HFFc6 (cell line): ENCODE measurements at places on chromosomes 16 and 17. TPM values are rescaled to one million over a fixed set of nuclear protein-coding genes. Genes with fewer than 3 reads are reported as not detected.

The ENPP7 gene
- not detected in 3 replicates for total RNA-seq

DNA sequence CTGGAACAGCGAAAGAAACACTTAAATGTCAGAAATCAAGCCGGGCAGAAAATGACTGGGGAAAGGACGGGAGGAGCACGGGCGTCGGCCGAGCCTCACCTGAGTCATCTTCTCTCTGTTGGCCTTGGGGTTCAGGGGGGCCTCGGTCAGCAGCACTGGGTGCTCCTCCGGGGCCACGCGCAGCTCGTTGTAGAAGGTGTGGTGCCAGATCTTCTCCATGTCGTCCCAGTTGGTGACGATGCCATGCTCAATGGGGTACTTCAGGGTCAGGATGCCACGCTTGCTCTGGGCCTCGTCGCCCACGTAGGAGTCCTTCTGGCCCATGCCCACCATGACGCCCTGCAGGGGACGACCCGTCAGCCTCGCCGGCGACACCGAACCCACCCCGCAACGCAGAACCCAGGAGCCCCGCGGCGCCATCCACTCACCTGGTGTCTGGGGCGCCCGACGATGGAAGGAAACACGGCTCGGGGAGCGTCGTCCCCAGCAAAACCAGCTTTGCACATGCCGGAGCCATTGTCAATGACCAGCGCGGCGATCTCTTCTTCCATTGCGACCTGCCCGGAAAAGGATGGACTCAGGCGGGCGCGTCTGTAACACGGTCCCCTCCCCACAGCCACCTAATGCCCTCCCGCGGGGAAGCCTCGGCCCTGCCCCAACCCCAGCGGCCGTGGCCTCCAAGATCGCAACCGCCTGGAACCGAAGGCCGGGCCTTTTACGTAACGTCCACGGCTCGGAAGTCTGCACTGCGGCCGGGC lies 616 bp downstream of the ACTG1 start:
- peaks cover 45% of the 10 kb centered on the region for H3K36me3 ChIP-seq
- H3K27me3 ChIP-seq, result peaks cover 34% of the 10 kb centered on the region
- H3K4me3 ChIP-seq, result peak overlapping the region; percentile 99
- DNase-seq, result peak; percentile 43
- H3K4me1 ChIP-seq, result peaks cover 23% of the 10 kb centered on the region

- H3K27ac ChIP-seq, result no peak overlapping the region
- no peak for DNase-seq
- H3K4me1 ChIP-seq, result peaks cover 4% of the 10 kb centered on the region; the same call in 1 of the 2 replicates
Observed at GRCh38 chr16:83409347-83409746, 398.4 kb upstream of the HSBP1 start.

The C1QL1 gene
- 0.19 to 0.27 TPM in 2 of 3 replicates, not detected in the other for total RNA-seq

The IL17C gene
- not detected in 3 replicates for total RNA-seq

The SRL gene
- total RNA-seq, result not detected in 3 replicates

The USP31 gene
- total RNA-seq, result 4.8 to 6.1 TPM (median 5.9 TPM) in 3 replicates

- H3K4me3 ChIP-seq, result peak overlapping the region; percentile 84
- peaks cover 35% of the 10 kb centered on the region for H3K4me1 ChIP-seq
- H3K27ac ChIP-seq, result peak overlapping the region; percentile 87
- H3K36me3 ChIP-seq, result peaks cover 6% of the 10 kb centered on the region
- no peak for DNase-seq
- H3K27me3 ChIP-seq, result peaks cover 2% of the 10 kb centered on the region; the same call in 1 of the 2 replicates
Observed at GRCh38 chr16:90020260-90020837, 1.1 kb upstream of the DBNDD1 start.

The SPNS1 gene
- 37.5 to 44.4 TPM (median 41.8 TPM) in 3 replicates for total RNA-seq

DNA sequence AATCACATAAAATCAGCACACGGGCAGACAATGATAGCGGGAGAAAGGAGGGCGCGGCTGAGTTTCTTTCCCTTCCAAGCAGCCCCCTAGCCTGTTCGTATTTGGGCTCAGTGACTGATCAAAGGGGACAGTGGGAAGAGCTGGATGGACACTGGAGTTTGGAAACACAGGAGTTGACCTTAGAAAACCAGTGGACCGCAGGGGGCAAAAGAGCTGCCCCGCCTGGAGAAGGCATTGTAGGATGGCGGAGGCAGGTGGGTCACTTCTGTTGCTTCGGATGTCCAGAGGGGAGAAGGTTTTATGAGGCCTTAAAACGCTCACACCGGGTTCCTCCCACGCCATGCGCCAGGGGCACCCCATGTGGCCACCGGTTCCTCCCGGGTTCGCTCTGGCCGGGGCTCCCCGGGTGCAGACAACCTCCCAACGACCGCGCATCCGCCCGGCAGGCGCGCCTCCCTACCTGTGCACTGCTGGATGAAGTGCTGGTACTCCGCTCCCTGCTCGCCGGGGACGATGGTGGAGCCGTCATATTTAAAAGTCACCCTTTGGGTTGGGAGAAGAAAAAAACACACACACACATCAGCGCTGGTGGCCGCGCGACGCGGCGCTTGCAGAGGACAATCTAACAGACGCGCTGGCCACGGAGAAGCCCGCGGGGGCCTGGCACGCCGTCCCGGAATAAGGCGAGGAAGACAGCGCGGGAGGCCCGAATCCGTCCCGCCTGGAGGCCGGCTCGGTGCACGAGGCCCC lies 662 bp downstream of the COTL1 start:
- peak overlapping the region; percentile 99 for H3K4me3 ChIP-seq
- no peak for DNase-seq
- H3K36me3 ChIP-seq, result peaks cover 31% of the 10 kb centered on the region
- peaks cover 64% of the 10 kb centered on the region for H3K4me1 ChIP-seq
- no peaks in the 10 kb centered on the region; the same call in 1 of the 2 replicates for H3K27me3 ChIP-seq

DNA sequence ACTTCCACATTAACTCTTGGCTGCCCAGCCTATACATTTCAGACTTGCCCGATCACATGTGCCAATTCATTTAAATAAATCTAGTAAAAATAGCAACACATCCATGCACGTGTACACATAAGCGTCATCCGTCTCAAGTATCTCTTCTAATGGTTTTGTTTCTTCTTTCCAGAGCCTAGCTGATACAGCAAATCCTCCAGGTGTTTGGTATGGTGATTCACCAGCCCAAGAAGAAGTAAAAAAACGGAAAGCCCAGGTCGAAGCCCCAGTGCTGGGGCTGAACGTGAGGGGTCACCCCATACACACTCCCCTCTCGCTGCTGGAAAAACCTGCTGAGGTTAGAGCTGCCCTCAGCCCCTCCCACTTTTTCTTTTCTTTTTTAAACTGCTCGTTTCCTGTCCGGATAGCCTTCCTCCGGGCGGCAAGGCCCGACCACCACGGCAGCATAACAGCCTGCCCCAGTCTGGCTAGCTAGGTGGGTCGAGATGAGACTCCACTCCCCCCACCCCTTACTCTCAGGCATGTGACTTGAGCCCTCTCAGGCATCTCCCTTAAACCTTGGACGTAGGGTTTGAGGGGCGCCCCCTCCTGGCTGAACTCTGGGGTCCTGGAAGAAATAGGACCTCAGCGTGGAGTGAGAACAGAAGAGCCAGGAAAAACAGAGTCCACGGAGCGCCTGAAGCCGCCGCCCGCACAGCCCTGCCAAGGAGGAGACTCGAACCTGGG lies 13.9 kb upstream of the OR1F1 start:
- no peak for DNase-seq
- peaks cover 25% of the 10 kb centered on the region for H3K4me1 ChIP-seq
- no peaks in the 10 kb centered on the region for H3K36me3 ChIP-seq
- H3K4me3 ChIP-seq, result peak overlapping the region; percentile 66; the same call in 1 of the 2 replicates

DNA sequence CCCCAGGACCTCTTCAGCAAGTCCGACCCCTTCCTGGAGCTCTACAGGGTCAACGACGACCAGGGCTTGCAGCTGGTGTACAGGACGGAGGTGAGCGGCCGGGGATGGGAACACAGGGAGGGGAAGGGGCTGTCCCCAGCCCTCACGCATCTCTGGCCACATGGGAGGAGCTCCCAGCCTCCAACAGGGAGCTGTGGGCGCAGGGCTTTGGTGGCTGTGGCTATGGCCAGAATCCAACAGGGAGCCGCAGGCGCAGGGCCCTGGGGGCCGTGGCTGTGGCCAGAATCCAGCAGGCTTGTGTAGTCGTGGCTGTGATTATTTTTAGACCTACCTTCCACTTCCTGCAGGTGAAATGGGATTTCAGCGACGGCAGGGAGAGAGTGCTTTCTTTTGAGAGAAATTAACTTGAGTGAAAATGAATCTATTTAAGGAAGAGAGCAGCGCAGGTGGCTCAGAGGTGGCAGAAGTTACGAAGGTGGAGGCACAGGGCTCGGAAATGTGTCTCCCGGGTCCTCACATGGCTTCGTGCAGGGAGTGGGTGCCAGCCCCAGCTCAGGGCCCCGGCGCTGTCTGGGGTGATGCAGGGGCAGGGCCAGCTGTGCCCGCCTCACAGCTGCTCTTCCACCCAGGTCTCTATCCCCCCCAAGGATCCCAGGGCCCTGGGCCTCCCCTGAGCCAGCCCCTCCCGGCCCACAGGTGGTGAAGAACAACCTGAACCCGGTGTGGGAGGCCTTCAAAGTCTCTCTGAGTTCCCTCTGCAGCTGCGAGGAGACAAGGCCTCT lies 9.4 kb downstream of the CPNE7 start:
- no peaks in the 10 kb centered on the region for H3K4me1 ChIP-seq
- H3K27me3 ChIP-seq, result peaks cover 3% of the 10 kb centered on the region; the same call in 1 of the 2 replicates
- H3K4me3 ChIP-seq, result no peak overlapping the region
- H3K27ac ChIP-seq, result no peak overlapping the region
- no peaks in the 10 kb centered on the region for H3K36me3 ChIP-seq
- no peak for DNase-seq

The TM4SF5 gene
- total RNA-seq, result not detected in 2 replicates

DNA sequence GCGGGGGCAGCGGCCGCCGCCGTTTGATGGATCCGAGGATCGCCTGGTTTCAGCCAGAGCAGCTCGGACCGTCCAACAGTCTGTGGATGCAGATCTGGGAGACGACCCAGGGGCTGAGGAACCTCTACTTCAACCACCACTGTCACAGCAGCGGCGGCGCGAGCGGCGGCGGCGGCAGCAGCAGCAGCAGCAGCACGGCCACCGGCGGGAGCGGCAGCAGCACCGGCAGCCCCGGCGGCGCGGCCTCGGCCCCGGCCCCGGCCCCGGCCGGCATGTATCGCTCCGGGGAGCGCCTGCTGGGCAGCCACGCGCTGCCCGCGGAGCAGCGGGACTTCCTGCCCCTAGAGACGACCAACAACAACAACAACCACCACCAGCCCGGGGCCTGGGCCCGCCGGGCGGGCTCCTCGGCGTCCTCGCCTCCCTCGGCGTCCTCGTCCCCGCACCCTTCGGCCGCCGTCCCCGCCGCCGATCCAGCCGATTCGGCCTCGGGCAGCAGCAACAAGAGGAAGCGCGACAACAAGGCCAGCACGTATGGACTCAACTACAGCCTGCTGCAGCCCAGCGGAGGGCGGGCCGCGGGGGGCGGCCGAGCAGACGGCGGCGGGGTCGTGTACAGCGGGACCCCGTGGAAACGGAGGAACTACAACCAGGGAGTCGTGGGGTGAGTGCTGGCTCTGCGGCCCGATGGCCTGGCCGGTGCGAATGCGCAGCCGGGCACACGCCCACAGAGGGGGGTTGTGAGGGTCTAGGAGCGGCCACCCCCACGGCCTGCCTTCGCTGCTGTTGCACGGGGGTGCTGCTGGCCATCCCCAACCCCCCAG lies 702 bp downstream of the TENT4B start:
- DNase-seq, result no peak
- peak overlapping the region; percentile 91 for H3K4me3 ChIP-seq
- peak overlapping the region; percentile 58 for H3K27ac ChIP-seq
- H3K36me3 ChIP-seq, result peaks cover 20% of the 10 kb centered on the region; the same call in 1 of the 2 replicates
- H3K4me1 ChIP-seq, result peaks cover 44% of the 10 kb centered on the region
- no peaks in the 10 kb centered on the region; the same call in 1 of the 2 replicates for H3K27me3 ChIP-seq

The PIEZO1 gene
- total RNA-seq, result 261 to 293 TPM (median 289 TPM) in 3 replicates

- 0 out of 2 replicates have a peak, but pooled peaks cover 3% of the 10 kb centered on the region for H3K36me3 ChIP-seq
- peaks cover 1% of the 10 kb centered on the region for H3K27me3 ChIP-seq
Observed at GRCh38 chr17:17017343-17018014, 24.8 kb upstream of the MPRIP start.

- no peaks in the 10 kb centered on the region for H3K4me1 ChIP-seq
- H3K4me3 ChIP-seq, result no peak overlapping the region
- H3K36me3 ChIP-seq, result no peaks in the 10 kb centered on the region
- DNase-seq, result no peak
- H3K27me3 ChIP-seq, result peaks cover 13% of the 10 kb centered on the region; the same call in 1 of the 2 replicates
- no peak overlapping the region for H3K27ac ChIP-seq
Observed at GRCh38 chr17:33028778-33029177, 37.1 kb downstream of the SPACA3 start.

The NOG gene
- 19.1 to 20.0 TPM (median 19.9 TPM) in 3 replicates for total RNA-seq

GRCh38 chr16:28923652-28924398 lies 1.2 kb downstream of the RABEP2 start:
- H3K27ac ChIP-seq, result no peak overlapping the region
- peaks cover 6% of the 10 kb centered on the region; the same call in 1 of the 2 replicates for H3K36me3 ChIP-seq
- H3K27me3 ChIP-seq, result peaks cover 3% of the 10 kb centered on the region; the same call in 1 of the 2 replicates
- peaks cover 11% of the 10 kb centered on the region; the same call in 1 of the 2 replicates for H3K4me1 ChIP-seq

The SMIM5 gene
- 0.09 TPM in 1 of 3 replicates, not detected in the others for total RNA-seq

DNA sequence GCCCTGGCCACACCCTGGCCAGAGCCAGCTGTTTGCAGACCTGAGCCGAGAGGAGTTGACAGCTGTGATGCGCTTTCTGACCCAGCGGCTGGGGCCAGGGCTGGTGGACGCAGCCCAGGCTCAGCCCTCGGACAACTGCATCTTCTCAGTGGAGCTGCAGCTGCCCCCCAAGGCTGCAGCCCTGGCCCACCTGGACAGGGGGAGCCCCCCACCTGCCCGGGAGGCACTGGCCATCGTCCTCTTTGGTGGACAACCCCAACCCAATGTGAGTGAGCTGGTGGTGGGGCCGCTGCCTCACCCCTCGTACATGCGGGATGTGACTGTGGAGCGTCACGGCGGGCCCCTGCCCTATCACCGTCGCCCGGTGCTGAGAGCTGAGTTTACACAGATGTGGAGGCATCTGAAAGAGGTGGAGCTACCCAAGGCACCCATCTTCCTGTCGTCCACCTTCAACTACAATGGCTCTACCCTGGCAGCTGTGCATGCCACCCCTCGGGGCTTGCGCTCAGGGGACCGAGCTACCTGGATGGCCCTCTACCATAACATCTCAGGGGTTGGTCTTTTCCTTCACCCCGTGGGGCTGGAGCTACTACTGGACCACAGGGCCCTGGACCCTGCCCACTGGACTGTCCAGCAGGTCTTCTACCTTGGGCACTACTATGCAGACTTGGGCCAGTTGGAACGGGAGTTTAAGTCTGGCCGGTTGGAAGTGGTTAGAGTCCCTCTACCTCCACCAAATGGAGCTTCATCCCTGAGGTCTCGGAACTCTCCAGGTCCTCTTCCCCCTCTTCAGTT lies 578 bp downstream of the AOC2 start:
- no peak overlapping the region for H3K27ac ChIP-seq
- H3K4me3 ChIP-seq, result no peak overlapping the region
- DNase-seq, result no peak

DNA sequence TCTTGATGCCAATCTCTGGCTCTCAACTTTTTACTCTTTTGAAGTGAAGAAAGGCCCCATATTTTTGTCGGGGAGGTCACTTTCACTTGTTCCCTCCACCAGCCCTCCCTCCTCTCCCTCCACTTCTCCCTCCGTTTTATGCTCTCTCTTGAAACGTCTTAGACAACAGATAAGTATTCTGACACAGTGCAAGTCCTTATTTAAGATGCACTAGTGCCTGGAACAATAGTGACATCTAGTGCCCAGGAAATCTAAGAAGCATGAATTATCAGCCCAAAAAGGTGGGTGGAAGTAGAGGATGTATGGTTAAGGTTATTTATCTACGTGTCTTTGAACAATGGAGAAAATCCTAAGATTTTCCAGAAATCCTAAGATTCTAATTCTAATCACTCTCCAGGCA lies 17.9 kb downstream of the PSME3IP1 start:
- H3K4me3 ChIP-seq, result no peak overlapping the region
- H3K27me3 ChIP-seq, result no peaks in the 10 kb centered on the region; the same call in 1 of the 2 replicates
- H3K36me3 ChIP-seq, result peaks cover 22% of the 10 kb centered on the region
- peak; percentile 71 for DNase-seq

GRCh38 chr17:67628580-67629013 lies 89.1 kb upstream of the NOL11 start:
- H3K27ac ChIP-seq, result 0 out of 2 replicates have a peak overlapping the region, but pooled peaks have one; percentile 7
- no peak overlapping the region for H3K4me3 ChIP-seq
- no peaks in the 10 kb centered on the region for H3K36me3 ChIP-seq
- DNase-seq, result no peak
- no peaks in the 10 kb centered on the region; the same call in none of the 2 replicates for H3K27me3 ChIP-seq

The MAF gene
- not detected in 3 replicates for total RNA-seq

The GPR139 gene
- not detected in 2 replicates for total RNA-seq
